Kidney capillary endothelial cell (primary cell): ENCODE measurements at places on chromosomes 7 and 10.

DNA sequence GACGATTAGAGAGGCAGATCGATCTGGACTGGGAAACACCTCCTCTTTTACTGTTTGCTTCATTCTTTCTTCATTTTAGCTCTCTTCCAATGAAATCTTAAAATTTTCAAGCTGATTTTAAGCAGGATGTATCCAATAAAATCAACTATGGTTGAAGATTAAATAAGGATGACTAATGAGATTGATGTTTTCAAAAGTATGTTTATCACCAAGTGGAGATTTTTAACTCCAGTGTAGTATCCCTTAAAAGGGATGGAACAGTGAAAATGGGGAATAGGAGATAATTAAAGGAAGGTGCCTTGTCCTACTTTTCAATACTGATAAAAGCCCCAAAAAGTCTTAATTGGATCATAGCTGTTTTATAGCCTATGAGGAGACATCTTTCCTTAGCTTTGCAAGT lies 11.6 kb upstream of the LIPF start:
- no peak for DNase-seq

DNA sequence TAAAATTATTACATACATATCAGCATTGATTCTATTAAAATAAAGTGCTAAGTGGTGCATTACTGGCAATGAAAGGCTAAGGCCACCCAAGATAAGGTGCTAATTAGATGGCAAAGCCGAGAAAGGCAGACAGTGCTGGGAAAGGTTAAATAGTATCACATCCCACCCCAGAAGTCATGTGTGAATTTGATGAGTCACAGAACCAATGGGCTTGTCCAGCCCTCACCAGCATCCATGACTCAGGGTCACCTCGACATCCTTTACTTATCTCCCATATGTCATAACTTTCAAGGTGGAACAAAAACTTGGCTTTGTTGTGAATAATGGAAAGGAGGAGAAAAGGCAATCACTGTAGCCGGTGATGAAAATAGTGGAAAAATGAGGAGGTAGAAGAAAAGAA lies 459.1 kb downstream of the PLXNA4 start:
- peak; percentile 9 for DNase-seq

GRCh38 chr7:155864271-155864985 lies 52.2 kb upstream of the SHH start:
- DNase-seq, result no peak

DNA sequence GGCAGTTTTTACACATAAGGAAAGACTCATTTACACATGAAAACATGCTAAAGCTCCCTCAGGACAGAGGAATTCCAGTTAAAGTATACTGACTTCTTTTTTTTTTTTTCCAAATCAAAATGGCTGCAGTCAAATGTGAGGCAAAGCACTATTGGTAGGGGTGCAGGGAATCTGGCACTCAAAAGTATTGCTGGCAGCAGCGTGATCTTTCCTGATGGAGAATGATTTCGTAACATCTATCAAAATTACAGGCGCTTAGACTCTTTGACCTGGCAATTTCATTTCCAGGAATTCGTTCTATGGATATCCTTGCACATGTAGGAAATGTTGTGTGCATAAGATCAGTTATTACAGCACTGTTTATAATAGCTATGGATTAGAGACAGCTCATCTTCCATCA lies 65.7 kb downstream of the VSTM4 start:
- no peak for DNase-seq

GRCh38 chr7:50119815-50120637 lies 27.0 kb upstream of the ZPBP start:
- no peak for DNase-seq
